ENCODE measurements at places on chromosomes 5 and 9.

DNA sequence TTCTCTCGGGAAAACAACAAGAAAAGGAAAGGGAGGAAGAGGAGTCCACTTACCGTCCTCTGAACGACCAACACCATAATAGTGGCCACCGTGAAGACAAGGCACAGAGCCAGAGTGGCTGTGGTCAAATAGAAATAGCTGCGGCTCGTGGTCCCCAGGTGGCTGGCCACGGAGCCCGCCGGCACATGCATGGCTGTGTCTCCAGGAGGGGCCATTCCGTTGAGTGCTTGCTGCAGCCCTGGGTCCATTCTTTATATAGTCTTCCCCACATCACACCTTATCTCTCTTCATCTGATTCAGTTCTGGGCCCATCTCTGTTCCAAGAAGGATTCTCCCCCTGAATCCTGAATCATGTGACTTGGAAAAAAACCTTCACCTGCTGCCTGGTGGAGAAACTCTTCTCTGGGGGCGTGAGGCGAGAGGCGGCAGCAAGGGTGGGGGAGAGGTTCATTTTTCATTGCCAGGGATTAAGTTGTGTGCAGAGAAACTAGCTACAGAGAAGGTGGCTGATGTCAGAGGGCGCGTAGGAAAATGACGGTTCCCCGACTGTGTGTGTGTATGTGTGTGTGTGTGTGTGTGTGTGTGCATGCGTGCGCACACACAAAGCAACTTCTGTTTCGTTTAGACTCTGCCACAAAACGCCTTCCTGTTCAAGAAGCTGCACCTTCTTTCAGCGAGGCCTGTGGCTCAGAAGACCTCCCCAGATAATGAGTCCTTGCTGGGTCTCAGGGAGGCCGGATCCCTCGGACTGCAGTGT is at the start of gene TNFSF8:
TNFSF8 (minus strand) TSS at position 536 of the 757 bp plus-strand sequence; CDS start at position 248, 288 bp downstream.
- DNase-seq: peak; percentile 67

GRCh38 chr5:93272108-93272507 is 308.9 kb downstream of the NR2F1-AS1 start:
- no peak for DNase-seq

- no peak for DNase-seq
These were observed 110.1 kb upstream of the LPAR1 start for GRCh38 chr9:111148052-111149017.

DNA sequence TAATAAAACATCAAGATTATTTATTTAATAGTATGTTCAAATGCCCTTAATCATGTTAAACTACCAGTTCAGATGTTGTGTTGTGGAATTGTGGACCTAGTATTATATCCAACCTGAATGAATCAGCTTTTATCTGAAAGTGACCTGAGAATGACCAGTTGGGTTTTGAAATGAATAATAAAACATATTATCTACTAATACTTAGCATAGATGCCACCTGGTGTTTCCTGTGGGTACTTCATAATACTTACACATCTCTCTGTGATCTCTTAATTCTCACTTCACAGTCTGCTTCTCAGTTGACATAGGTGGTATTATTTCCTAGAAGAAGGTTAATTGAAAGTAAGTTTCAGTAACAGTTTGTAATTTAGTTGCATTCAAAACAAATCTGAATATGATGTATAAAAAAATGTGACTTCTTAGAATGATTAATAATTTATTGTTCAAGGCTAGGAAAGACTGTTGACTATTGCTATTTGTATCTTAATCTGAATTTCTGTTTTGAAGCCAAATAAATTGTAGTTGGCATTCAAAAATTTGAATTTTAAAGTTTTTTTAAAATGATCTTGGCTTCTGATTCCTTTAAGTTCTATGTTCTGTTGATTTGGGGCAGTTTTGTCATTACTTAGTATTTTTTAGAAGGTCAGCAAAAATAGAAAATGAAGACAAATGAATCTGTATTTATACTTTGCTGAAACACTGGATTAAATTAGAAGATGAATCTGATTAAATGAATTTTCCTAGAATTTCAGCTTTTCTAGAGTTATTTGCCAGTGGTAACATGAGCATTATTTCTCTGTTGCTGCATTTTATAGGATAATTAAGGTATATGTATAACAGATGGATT is 48.2 kb downstream of the KIF2A start:
- DNase-seq: no peak

DNA sequence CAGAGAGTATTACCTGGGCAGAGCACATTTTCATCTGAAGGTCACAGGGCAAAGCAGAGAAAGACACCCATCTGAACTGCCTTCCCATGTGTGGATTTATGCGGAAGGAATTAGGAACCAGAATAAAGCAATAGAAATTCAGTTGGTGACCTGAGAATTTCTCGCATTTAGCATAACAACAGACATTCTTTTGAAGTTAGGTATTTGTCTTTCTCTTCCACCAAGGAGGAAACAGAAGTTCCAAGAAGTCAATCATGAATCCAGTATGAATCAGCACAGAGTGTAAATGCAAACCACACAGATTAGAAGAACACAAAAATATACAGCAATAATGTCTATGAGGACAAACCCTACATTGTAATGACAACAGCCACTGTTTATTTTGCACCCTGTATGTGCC is 515.2 kb upstream of the BRINP1 start:
- no peak for DNase-seq

GRCh38 chr5:60084226-60084625 is 190.7 kb upstream of the PDE4D start:
- DNase-seq: no peak

DNA sequence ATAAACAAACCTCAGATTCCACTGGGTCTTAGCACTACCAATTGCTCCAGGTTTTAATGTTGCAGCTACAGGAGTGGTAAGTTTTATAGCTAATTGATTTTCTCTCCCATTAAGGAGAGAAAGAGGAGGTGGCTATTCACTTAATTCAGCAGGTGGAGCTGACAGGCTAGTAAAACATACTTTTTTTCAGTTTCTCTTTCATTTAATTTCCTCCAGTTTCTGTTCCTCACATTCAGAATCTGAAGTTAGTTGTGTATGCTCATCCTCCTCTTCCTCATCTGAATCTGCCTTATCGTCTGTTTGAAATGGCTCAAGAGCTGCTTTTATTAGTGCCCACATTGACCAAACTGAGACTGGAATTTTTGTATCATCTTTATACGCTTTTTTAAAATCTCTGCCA is 98.0 kb downstream of the PLPPR1 start:
- no peak for DNase-seq

DNA sequence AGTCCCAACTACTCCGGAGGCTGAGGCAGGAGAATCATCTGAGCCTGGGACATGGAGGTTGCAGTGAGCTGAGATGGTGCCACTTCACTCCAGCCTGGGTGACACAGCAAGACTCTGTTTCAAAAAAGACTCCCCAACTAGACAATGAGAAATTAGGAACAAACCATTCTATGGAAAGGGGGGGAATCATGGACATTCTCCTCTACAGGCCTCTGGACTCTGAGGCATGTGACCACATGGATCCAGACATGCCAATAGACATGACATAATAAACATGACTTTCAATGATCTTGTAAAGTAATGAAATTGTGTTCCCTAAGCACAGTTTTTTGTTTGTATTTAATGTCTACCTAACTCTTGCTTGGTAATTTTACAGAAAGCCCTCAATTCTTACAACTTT is 8.8 kb downstream of the HOMER1 start:
- DNase-seq: no peak

GRCh38 chr5:138962614-138963370 is 87.7 kb upstream of the LRRTM2 start:
- no peak for DNase-seq

- no peak for DNase-seq
These were observed 22.1 kb downstream of the MRRF start for GRCh38 chr9:122286764-122287163.

GRCh38 chr5:127826011-127826410 is 122.8 kb downstream of the CCDC192 start:
- DNase-seq: no peak

DNA sequence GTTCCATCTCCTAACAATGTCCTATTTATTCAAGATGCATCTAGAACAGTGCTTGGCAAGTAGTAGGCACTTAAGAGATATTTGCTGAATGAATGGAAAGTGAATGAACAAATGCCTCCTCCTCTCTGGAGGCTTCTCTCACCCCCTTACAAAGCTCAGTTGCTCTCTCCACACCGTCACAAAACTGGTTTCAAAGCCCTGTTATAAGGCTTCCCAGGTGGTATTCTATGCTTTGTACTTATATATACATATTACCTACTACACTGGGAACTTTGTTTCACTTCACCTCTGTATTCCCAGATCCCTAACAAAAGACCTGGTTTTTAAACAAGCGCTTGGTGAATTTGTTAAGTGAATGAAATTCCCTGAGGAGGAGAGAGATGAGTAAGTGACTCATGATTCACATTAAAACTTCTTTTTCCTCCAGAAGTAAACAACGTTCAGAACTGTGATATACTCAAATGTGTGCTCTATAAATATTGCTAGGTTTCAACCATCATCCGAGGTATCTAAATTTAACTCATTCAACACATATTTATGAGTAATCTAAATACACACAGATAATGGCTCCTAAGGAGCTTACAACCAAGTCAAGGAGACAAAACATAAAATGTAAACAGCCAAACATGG is 36.0 kb downstream of the DENND1A start:
- no peak for DNase-seq

DNA sequence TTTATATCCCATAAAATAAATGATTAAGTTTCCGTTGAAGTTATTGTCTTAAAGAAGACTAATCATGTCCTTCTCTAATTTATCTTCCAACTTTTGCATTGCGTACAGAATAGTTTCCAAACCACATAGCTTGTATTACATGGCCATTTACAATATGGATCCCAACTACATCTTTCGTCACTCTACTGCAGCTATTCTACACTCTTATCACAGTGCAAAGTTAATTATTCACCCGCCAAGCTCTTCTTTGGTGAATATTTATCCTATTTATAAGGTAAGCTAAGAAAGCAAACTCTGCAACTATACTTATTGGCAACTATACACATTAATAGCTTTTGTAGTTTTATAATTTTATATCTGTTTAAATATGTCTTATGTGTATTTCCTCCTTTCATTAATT is 75.9 kb upstream of the ADAMTS19 start:
- DNase-seq: no peak

DNA sequence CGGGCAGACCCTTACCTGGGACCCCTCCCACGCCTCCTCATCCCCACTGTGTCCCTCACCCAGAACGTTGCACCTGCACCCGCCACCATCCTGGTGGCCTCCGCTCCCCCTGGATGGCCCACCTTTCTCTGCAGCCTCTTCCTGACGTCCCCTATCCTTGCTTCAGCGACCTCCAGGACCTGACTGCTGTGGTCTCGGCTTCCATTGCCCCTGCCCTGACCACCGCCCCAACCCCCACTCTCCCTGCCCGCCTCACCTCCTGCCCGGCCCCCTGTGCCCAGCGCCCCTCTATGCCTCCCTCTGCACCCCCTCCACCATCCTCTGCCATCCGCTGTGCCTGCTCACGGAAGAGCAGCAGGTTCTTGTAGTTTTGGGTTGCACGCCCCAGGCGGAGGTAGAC is 2.2 kb downstream of the LCN10 start:
- DNase-seq: no peak

GRCh38 chr9:97109194-97109811 is 70.4 kb upstream of the CTSV start:
- DNase-seq: peak; percentile 3

DNA sequence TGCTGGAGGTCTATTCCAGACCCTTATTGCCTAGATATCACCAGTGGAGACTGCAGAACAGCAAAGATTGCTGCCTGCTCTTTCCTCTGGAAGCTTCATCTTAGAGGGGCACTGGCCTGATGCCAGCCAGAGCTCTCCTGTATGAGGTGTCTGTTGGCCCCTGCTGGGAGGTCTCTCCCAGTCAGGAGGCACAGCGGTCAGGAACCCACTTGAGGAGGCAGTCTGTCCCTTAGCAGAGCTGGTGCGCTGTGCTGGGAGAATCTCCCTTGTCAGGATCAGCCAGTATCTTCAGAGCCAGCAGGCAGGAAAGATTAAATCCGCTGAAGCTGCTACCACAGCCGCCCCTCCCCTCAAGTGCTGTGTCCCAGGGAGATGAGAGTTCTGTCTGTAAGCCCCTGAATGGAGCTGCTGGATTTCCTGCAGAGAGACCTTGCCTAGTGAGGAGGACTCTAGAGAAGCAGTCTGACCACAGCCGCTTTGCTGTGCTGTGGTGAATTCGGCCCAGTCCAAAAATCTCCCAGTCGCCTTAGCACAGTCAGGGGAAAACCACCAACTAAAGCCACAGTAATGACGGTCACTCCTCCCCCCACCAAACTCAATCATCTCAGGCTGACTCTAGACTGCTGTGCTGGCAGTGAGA is 124.1 kb downstream of the JAKMIP2 start:
- no peak for DNase-seq

GRCh38 chr5:138469540-138470321 is 4.5 kb downstream of the EGR1 start:
- no peak for DNase-seq

DNA sequence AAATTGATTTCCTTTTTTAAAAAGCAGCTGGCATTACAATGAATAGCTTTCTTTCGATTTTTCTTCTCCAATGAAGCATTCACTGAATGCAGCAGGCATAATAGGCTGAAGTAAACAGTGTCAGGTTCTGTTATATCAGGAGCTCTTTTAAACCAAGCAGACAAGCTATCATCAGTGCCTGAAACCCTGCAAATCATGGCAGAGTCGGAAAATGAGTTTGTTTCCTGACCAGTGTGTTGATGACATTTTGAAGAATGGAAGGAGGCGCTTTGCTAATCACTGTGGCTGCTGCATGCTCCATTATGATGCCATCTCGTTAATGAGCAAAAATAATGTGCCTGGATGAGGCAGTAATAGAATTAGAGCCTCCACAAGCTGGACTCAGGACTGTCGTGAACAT is 284.5 kb downstream of the ZNF608 start:
- no peak for DNase-seq

GRCh38 chr5:134969166-134969565 is 1.5 kb downstream of the CATSPER3 start:
- no peak for DNase-seq
